ENCODE measurements at places on chromosomes 2 and 18.
A peak's percentile ranks its signal among the peaks of the same experiment; 100 is the strongest.

- no peak for DNase-seq
Measured at GRCh38 chr18:50083708-50084107, 111.2 kb downstream of the MYO5B start.

DNA sequence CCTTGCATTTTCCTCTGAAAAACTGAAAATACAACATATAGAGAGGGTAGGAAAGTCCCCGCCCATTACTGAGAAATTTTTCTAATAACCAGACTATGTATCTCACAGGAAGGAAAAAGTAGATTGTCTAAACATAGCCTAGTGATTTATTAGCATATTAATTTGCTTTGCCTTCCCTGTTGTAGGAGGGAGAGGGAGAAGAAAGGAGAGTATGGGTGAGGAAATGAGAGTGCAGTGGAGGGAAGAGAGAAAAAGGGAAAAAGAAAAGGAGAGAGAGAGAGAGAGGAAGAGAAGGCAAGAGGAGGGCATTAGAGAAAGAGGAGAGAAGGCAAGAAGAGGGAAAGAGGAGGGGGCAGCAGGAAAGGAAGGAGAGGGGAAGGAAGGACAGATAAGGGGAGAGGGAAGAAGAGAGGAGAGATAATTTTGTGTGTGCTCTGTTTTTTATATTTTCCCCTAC is 3.6 kb upstream of the KYNU start:
- no peak for DNase-seq

GRCh38 chr2:12918835-12919445 is 202.2 kb downstream of the TRIB2 start:
- no peak for DNase-seq

DNA sequence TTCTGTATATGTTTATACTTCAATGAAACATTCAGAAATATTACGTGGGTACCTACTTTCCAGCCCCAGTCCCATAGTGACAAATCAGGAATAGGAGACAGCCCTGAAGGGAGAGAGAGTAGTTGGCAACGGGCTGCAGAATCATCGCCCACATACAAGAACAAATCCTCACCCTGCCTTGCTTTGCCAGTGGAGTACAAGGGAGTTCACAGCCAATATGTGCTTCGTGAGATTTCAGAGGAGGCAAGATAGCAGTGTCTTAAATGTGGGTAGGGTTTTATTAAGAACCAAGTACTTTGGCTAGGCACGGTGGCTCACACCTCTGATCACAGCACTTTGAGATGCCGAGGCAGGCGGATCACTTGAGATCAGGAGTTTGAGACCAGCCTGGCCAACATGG is 40.3 kb upstream of the PKDCC start:
- no peak for DNase-seq

DNA sequence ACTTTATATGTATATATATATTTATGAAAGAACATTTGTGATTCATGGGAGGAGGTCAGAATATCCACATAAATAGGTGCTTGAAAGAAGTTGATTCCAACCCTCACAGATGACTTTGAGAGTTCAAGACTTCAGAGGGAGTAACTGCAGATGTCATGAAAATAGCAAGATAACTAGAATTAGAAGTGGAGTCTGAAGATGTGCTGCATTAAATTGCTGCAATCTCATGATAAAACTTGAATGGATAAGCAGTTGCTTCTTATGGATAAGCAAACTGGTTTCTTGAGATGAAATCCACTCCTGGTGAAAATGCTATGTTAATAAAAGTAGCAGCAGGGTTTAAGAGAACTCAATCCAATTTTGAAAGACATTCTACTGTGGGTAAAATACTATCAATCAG is 40.2 kb downstream of the G6PC2 start:
- DNase-seq = no peak

DNA sequence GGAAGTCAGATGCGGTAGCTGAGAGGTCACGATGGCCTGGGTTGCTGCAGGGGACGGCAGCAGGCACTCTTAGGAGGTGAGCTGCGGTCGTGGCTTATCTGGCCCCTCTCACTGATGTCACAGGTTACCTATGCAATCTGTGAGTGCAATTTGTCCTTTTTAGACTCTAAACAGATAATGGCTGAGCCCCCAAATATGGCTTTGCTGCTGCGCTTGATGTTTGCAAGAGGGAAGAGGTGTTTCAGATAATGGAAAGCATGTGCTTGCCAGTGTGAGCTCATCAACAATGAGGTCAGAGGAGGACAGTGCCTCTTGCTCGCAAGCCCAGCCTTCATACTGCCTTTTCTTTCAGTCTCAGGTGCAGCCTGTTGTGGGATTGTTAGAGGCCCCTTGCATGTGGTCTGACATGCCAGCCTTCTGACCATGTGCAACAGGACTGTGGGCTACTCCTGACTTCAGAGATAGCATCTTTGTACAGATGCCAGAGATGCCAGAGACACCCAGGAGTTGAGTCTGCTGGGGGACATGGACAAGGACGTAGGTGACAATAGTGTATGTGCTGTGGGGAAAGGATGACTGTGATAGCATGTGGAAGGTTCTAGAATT is 151.3 kb downstream of the TANC1 start:
- no peak for DNase-seq

- no peak for DNase-seq
Measured at GRCh38 chr18:24679062-24679461, 218.6 kb downstream of the HRH4 start.

- no peak for DNase-seq
Measured at GRCh38 chr18:58390399-58390798, 238.5 kb downstream of the ALPK2 start.

DNA sequence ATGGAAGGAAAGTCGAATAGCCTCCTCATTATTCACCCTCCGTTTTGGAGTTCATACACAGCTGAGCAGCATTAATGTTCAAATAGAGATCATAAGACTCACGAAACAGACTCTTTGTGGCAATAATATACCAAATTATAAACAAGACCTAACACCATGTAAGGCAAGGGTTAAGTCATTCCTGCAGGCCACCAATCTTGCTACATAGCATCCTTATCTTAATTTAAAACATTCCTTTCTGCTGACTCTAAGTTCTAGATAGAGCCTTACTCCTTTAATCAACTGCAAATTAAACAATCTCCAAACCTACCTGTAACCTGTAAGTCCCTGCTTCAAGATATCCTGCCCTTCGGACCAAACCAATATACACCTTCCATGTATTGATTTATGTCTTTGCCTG is 178.0 kb downstream of the PDE11A start:
- DNase-seq = no peak

DNA sequence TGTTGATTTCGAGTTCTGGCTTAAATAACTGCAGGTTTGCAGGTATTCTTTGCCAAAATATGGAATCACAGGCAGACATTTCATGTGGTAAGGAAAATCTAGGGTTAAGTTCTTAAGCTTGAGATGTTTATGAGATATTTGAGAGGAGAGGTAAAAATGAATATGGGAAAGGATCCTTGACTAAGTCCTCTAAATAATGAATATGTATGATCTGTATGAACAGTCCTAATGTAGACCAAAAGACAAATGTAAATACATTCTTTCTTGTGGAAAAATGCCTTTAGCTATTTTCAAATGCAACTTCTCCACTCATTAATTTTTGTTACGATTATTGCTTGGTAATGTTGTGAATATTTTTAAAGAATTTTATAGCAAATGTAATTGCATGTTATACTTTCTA is 1632.6 kb downstream of the SUCLG1 start:
- DNase-seq = no peak

- no peak for DNase-seq
Measured at GRCh38 chr18:62448426-62448825, 74.4 kb upstream of the ZCCHC2 start.

DNA sequence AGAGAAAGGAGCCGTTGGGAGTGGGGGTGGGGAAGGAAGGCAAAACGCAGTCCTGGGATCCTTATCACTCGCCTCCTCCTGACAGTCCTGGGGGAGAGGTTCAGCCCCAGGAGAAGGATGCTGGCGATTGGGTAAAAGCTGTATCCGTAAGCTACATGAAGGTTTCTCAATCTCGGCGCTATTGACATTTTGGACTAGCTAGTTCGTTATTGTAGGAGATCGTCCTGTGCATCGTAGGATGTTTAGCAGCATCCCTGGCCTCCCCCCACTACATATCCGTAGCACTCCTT is 511 bp upstream of the TP53I3 start:
- DNase-seq = no peak

GRCh38 chr2:95075440-95076132 is 46.0 kb downstream of the MRPS5 start:
- DNase-seq = no peak

GRCh38 chr2:239055756-239056493 is 208.0 kb downstream of the TWIST2 start:
- no peak for DNase-seq

DNA sequence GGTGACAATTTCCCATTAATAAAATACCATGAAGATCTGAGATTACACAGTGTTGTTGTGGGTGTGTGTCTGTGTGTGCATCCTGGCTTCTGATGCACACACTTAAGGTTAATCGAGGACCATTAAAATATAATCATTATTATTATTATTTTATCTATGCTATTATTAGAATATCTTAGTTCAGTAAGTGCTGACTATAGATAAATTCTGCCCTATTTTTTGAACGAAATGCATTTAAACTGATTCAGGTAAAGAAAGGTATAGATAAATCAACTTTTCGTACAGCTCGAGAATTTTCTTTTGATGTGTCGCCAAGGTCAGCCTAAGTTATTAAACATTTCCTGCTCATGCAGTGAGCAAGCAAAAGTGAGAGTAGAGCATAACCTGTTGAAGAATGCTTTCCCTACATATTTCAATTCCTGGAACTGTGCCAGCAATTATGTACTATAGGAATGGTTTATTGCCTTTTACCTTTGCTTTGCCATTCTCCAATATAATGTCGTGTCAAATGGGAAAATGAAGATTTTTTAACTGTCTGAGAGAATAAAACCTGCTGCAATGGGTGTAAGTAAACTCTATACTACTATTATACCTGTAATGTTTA is 25.8 kb downstream of the KCNJ3 start:
- DNase-seq = no peak

- no peak for DNase-seq
Measured at GRCh38 chr2:215850380-215850779, 163.0 kb downstream of the MREG start.

- DNase-seq = peak; percentile 46
Measured at GRCh38 chr2:29314816-29315571, 199.8 kb downstream of the CLIP4 start.

DNA sequence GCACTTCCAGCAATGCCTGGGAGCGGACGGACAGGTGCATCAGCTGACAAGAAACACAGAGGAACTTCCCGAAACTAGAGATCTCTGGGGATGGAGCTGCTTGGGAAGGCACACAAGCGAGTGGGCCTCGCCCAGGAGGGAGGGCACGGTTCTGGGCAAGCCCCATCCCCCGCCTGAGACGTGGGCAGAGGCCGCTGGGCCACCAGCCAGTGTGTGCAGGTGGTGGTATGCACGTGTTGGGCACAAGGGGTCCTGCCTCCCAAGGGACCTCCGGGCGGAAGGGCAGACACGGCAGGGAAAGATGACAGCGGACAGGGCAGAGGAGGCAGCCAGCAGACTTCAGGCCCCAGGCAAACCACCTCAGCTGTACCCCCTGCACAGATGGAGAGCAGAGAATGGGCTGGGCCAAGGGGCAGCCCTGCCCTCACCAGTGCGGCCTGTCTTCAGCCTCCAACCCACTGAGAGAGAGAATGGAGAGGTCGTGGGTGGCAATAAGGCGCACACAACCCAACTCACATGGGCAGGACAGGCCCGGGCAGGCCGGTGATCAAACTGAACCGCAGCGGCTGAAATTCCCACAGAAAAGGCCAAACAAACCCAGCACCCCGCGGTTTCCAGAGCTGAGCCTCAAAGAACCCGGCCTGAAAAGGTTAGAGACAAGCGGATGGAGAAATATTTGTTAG is 51.2 kb downstream of the HDAC4 start:
- DNase-seq = no peak

- no peak for DNase-seq
Measured at GRCh38 chr2:134725876-134726275, 7.1 kb upstream of the TMEM163 start.

DNA sequence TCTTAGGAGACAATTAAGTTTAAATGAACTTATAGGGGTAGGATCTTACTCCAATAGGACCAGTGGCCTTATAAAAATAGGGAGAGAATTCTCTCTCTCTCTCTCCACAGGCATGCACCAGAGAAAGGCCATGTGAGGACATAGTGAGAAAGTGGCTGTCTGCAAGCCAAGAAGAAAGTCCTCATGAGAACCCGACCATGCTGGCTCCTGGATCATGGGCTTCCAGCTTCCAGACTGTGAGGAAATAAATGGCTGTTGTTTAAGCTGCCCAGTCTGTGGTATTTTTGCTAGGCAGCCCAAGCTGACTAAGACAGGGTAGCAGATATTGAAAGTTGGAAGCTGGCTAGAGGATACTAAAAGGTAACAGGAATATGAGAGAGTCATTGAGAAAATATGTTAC is 454.0 kb downstream of the NBAS start:
- no peak for DNase-seq

DNA sequence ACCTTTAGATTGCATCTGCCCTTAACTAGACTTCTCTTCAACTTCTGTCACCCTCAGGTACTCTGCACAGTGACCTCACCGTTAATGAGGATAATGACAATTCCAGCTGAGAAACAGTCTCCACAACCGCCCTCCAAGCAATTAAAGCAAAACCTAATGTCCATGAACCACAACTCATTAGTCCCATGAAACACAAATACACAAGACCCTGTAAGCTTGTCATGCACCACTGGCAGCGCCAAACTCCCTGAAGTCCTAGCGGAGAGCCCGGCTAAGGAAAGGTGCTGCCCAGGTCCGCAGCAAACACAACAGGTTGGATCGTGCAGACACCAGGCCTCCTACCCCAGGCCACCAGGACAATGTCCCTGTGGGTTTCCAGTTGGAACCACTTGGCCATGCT is 7.4 kb downstream of the SMAD7 start:
- no peak for DNase-seq

DNA sequence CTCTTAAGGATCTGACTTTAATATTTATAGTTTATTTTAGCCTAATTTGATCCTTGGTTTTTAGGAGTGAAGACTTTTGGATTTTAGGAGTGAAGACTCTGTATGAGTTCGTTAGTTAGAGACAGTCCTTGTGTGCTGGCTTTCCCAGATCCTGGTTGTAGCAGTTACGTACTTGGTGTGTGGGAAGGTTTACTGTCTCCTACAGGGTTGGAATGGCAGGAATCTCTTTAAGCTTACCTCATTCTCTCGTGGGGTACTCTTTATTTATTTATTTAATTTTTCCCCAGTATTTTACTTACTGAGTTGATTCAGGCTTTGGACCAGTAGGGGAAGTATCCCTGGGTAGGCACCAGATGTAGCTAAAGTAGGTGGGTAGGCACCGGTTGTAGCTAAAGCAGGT is 1.8 kb upstream of the CXCR2 start:
- no peak for DNase-seq

DNA sequence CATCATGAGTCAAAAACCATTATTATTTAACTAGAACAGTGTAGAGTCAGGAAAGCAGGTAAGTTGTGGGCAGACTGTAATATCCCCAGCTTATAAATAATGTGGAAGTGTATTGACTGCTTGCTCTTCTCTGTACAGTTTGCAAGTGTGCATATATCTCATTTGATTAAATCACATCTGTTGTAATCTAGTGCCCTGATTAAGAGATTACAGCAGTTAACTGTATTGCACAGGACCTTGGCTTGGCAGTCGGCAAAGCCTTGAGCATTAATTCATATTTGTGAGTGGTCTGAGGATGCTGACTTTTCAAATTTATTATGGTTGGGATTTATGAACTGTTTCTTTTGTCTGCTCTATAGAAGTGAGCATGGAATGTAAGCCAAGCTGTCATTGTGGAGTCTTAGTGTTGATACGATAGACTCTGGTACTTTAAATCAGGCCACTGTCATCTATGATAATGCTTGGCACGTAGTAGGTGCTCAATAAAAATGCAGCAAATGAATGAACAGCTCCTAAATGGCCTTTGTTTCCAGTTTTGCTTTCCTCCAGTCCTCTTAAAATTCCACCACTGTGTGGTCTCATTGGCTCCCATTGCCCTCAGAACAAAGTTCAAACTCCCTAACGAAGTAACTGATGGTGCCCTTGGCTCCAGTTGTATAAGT is 48.3 kb downstream of the RAB31 start:
- no peak for DNase-seq

Data from stimulated activated naive CD4-positive, alpha-beta T cell treated with Interleukin-2 at 50 U/mL for 16 hours (primary cell).